Stimulated activated CD8-positive, alpha-beta memory T cell treated with anti-CD3 and anti-CD28 coated beads, Interleukin-15, amount 100 ng/mL, for 4 hours (primary cell): ENCODE measurements at places on chromosomes 5 and 9.

DNA sequence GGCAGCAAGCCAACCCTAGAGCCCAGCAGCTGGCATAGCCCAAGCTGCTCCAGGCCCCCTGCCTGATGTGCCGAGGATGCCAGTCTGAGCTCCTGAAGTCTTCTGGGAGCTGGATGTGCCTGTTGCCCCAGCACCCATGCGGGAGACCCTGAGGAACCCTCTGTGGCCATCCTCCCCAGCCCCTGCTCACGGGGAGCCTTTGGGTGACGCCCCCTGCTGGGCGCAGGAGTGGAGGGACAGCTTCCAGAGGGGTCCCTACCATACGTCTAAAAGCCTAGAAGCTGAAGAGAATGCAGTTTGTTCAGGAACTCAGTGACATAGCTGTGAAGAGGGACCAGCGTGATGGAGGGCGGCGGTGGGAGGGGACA lies 33.1 kb upstream of the MVB12B start:
- DNase-seq: no peak

DNA sequence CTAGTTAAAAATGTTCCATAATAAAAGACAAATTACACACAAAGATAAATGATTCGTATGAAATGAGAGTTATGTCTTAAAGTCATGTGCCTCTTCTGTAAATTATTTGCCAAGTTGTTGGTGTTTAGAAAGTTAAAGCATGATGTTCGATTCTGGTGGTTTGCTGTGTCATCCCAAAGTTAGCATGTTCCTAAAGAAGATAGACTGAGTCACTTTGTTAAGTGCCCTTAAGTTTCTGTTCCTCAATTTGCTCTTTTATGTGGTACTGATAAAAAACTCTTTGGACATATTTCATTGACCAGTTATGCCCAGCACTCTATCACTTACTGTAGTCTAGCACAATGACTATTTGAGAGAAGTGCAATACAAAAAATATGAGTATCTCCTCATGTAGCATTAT lies 366.9 kb upstream of the ZNF608 start:
- no peak for DNase-seq

DNA sequence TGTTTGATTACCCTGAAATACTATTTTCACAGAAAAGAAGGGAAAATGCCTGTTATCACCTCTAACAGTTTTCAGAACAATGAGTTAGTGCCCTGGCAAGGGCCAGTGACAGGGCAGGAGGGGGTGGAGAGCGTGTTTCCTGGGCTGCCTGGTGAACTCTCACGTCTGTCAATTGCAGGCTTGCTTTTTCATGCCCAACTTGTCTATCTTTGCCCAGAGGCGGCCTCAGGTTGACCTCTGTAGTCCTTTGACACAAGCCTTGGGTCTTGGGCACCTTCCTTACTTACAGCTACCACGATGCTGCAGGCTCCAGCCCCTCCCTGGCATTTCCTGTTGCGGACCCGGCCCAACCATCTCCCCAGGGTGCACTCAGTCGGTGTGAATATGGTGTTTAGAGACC lies 2.2 kb upstream of the CEL start:
- no peak for DNase-seq

- no peak for DNase-seq
These were observed 146.1 kb downstream of the PLCXD3 start for GRCh38 chr5:41364346-41364745.

- DNase-seq: no peak
These were observed 47.6 kb upstream of the HOMER1 start for GRCh38 chr5:79561525-79561893.

- no peak for DNase-seq
These were observed 130.4 kb upstream of the RAI14 start for GRCh38 chr5:34525761-34526160.

DNA sequence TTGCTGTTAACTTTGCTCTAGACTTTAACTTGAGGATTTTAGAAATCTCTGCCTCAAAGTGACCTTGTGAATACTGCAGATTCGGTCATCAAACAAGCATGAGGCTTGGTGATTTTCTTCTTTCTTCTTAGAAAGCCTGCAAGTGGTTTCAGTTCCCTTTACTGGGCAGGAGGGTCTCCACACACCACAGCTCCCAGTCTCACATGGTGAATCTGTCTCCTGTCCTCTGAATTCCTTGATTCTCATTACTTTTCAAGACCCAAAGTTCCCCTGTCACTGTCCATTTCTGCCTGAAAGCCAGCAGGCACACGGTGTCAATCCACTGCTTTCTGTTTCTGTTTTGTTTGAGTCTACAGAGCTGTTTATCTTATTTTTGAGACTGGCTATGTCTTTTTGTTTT lies 14.1 kb downstream of the HSPB3 start:
- DNase-seq: no peak

DNA sequence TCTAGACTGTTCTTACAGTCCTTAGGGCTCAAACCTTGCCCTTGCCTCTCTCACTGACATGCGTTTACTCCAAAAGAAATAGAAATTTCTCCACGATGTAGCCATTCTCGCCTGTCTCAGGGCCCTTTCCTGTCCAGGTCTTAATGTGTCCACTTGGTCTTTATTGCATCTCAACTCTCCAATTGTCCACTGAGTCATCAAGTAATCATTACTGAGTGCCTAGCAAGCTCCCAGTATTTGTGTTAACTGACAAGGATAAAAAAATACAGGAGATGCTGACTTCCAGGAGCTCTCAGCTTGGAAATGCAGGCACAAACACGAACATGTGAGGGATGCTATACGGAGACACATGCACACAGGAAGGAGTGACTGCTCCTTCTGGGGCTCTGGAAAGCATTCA lies 147.3 kb downstream of the ARSB start:
- DNase-seq: no peak

GRCh38 chr9:35840881-35841644 lies 12.0 kb downstream of the TMEM8B start:
- DNase-seq: no peak

DNA sequence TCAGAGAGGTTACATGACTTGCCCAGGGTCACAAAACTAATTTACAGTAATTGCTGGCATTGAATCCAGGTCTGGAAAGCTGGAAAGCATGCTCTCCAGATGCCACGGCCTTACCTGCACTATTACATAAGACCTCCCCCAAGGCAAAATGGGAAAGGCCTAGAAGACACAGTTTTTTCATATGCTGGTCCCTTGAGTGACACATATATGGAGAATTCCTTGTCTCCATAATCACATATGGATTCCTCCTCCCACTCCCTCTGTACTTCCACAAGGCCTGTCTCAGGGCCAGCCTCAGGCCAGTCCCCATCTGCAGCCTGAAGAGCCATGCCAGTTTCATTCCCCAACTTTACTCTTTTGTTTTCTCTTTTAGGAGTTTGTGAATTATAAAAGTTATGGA lies 28.6 kb upstream of the MEIKIN start:
- DNase-seq: no peak

DNA sequence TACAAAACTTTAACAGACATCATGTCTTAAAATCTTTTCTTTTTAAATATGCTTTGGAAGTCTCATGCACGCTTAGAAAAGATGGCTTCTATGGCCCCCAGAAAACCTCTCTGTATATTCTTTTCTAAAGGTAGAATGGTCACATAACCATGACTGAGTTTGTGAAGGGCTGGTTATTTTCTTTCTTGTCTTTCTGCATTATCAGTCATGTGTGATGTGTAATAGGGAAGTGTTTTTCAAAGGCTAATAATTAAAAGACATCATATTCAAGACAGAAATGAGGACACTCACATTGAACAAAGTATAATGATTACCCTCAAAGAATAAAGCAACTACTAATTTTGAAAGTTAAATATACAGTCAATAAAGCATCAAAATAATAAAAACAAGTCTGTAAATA lies 253.4 kb downstream of the TRPM3 start:
- DNase-seq: no peak

GRCh38 chr9:98607787-98608186 lies 100.9 kb downstream of the GABBR2 start:
- DNase-seq: no peak

DNA sequence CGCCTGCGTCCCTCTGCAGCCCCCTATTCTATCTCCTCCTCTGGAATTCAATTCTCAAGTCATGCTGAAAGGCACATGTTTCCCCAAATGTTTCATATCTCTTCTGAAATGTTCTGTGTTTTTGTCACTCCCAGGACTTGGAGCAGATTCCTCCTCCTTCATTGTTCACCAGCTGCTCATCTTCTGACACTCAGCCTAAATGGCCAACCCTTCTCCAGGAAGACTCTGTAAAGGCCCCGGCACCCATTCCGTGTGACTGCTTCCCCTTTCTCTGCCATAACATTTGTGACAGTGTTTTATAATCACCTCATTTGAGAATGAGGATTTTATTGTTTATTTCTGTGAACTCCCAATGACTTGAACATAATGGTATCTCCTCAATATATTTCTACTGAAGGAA lies 170.8 kb upstream of the ADAMTS16 start:
- DNase-seq: no peak

DNA sequence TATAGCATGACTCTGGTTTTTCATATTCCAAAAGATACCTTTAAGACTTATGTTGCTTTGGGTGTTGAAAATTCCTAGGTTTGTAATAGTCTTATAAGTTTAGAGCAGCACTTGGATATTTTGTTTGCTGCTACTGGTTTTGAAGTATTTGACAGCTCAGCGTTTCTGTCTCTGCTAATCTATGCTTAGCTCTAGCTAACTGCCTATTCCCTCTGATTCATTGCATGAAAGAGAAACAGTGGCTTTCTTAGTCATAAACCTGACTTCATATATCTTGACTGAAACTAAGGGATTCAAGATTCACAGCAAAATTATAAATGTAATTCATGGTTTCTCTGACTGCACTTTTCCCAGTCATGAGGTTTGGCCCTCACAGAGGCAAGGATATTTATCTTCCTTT lies 35.6 kb upstream of the ANXA1 start:
- no peak for DNase-seq

GRCh38 chr5:107542831-107543231 lies 127.9 kb downstream of the EFNA5 start:
- no peak for DNase-seq

DNA sequence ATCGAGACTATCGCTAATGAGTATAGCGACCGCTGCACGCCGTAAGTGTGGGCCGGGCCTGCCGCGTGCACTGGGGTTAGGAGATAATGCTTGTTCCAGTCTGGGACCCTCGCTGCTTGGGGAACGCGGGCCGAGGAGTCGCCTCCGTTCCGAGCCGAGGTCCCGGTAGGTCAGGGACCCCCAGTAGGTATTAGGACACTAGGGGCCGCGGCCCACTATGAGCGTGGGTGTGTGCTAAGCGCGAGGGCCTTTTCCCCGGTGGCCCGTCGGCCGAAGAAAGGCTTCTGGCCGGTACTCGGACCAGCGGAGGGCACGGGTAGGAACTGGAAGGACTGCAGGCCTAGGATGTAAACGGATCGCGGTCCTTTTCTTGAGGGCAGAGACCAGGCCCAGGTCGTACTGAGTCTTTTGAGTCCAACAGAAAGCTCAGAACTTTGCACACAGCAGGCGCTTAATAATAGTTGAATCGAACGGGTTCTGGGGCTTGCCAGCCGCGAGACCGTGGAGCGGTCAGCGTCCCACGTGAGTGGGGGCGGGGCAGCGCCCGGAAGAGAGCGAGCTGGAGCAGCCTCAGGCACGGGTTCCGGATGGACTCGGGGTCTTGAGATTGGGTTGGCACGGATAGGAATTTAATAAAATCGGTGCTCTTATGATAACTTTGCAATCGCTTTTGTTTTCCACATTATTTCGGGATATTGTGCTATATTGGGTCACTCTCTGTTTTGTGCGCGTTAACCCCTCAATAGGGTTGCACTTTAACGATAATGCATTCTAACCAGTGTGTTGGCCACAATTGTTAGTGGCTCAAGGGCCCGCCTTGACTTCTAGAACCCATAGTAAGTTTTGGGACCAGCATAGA lies 733 bp downstream of the HSPA4 start:
- peak; percentile 11 for DNase-seq

GRCh38 chr9:109887079-109887478 lies 107.1 kb downstream of the PALM2AKAP2 start:
- DNase-seq: no peak

- no peak for DNase-seq
These were observed 54.3 kb upstream of the GLRX start for GRCh38 chr5:95876782-95877181.

- no peak for DNase-seq
These were observed 194.3 kb downstream of the ARHGEF28 start for GRCh38 chr5:73820326-73820725.

DNA sequence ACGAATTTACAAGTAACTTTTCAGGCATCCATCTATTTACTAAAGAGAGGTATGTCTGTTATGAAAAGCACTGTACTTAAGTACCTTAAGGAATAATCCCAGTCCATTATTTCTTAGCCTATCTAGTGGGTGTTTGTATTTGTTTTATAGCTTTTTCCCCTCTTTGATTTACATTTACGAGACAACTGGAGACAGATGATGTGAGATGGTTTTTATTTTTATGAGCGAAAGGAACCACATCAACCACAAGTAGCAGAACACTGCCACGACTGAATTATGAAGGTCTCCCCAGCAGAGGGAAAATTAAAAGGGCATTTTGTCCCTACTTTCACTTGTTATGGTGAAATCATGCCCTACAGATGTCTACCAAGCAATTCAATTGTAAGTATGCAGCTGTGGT lies 357.8 kb downstream of the NFIB start:
- DNase-seq: no peak

- DNase-seq: no peak
These were observed 677.5 kb upstream of the ST8SIA4 start for GRCh38 chr5:101580591-101580990.

- DNase-seq: no peak
These were observed 36.2 kb upstream of the GABRP start for GRCh38 chr5:170747357-170747756.

- DNase-seq: no peak
These were observed 368.5 kb downstream of the DTWD2 start for GRCh38 chr5:118619823-118620222.

- DNase-seq: no peak
These were observed 12.4 kb downstream of the ZNF474 start for GRCh38 chr5:122141751-122142150.

DNA sequence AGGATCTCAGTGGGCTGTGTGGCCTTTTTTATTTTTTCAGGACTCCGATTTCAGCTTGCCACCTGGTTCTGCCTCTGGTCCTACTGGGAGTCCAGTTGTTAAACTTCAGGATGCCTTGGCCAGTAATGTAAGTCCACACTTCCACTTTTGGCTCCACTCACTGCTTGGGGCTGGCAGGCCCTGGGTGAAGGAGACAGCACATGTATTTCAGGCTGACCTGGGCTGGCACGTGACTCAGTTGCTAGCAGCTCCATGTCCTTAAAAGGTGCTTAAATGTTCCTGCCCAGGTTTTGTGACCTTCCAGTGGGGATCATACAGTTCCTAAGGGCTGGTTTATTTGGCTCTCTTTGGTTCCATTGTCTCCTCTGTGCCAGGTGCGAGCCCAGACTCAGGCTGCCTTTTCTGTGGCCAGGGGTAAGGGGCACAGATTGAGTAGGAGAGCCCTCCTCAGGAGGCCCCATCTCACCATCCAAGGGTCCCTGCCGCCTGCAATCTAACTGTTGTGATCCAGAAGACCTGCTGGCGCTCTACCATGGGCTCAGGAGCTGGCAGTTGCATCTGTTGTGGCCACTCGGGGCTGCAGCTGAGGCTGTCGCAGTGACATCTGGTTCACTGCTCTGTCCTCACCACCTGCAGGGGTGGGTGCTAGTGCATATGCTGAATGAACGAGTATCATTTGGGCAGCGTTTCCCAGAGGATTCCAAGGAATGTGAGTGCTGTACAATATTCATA lies 19.2 kb upstream of the POMT1 start:
- DNase-seq: no peak
